HFFc6 (cell line): ENCODE measurements at places on chromosomes 12 and 14. TPM values are rescaled to one million over a fixed set of nuclear protein-coding genes. Genes with fewer than 3 reads are reported as not detected.

DNA sequence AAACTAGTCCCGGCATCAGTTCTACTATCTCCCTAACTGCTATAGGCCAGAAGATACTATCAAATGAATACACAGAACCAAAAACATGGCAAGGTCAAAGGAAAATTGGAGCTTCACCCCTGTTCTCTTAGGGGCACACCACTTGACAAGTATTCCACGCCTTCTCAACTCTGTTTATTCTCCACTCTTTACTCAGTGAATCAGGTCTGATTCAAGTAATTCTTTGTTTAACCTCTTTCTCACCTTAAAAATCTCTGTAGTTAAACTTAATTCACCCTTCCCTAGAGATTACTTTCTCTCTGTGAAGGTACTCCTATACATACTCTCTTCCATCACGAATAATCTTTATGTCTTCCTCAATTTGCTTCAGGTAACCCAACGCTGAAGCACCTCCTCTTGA is 248.9 kb downstream of the MED13L start:
- H3K4me3 ChIP-seq = no peak overlapping the region
- peaks cover 36% of the 10 kb centered on the region for H3K4me1 ChIP-seq
- peaks cover 8% of the 10 kb centered on the region for H3K36me3 ChIP-seq
- no peak for DNase-seq
- H3K27ac ChIP-seq = no peak overlapping the region

Gene NOS1
- total RNA-seq = not detected in 3 replicates

- no peak overlapping the region for H3K4me3 ChIP-seq
- no peak overlapping the region for H3K27ac ChIP-seq
- DNase-seq = no peak
- H3K4me1 ChIP-seq = no peaks in the 10 kb centered on the region
These were observed 10.3 kb downstream of the TWF1 start for GRCh38 chr12:43795716-43796280.

Gene ZDHHC22
- not detected in 3 replicates for total RNA-seq

DNA sequence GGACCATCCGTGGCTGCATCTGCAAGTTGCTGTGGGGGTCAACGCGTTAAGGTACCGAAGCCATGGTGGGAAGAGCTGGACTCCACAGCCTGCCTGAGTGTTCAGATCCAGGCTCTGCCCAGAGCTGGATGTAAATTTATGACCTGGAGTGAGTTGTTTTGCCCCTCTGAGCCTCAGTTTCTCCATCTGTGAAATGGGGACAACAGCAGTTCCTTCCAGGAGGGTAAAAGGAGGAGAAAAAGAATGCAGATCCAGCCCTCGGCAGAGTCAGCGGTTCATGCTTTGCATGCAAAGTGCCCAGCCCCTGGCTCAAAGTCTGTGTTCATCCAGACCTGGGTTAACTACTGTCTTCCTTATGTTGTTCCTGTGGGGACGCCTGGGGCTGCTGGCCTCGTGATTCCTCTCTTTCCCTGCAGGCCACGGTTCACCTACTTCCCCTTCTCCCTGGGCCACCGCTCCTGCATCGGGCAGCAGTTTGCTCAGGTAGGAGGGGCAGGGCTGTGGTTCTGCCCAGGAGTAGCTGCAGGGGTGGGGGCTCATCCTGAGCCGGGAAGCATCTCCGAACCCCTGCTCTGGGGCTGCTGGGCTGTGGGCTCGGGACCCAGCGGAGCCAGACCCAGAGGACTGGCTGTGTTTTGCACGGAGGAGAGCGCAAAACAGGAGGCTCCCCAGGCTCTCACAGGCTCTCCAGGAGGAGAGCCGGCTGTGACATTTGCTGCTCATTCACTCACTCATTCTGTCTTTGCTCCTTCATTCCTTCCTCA is 41.9 kb downstream of the CYP46A1 start:
- no peak overlapping the region for H3K4me3 ChIP-seq
- H3K27me3 ChIP-seq = peaks cover 23% of the 10 kb centered on the region
- no peak for DNase-seq
- no peak overlapping the region for H3K27ac ChIP-seq
- H3K4me1 ChIP-seq = no peaks in the 10 kb centered on the region
- H3K36me3 ChIP-seq = no peaks in the 10 kb centered on the region

Gene RASSF9
- total RNA-seq = 0.06 TPM in 1 of 3 replicates, not detected in the others

Gene ABHD4
- 20.4 to 30.7 TPM (median 25.7 TPM) in 3 replicates for total RNA-seq

GRCh38 chr14:79586989-79587598 is 624.2 kb downstream of the DIO2 start:
- H3K27me3 ChIP-seq = no peaks in the 10 kb centered on the region
- DNase-seq = no peak
- no peak overlapping the region for H3K4me3 ChIP-seq
- peaks cover 33% of the 10 kb centered on the region for H3K4me1 ChIP-seq
- peaks cover 5% of the 10 kb centered on the region for H3K36me3 ChIP-seq

GRCh38 chr14:55298500-55298822 is 27.2 kb downstream of the FBXO34 start:
- peaks cover 19% of the 10 kb centered on the region for H3K4me1 ChIP-seq
- H3K36me3 ChIP-seq = peaks cover 15% of the 10 kb centered on the region
- H3K27me3 ChIP-seq = peaks cover 4% of the 10 kb centered on the region; the same call in 1 of the 2 replicates
- DNase-seq = no peak
- H3K4me3 ChIP-seq = no peak overlapping the region

DNA sequence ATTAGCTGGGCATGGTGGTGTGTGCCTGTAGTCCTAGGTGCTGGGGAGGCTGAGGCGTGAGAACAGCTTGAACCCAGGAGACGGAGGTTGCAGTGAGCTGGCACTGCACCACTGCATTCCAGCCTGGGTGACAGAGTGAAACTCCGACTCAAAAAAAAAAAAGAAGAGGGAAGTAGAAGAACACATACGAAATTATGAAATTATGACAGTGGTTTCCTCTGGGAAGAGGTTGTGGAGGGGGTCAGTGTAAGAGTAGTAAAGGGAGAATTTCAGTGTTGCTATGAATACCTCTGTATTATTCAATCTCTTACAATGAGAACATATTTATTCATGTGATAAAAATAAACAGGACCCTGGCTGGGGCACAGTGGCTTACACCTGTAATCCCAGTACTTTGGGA is 24.7 kb upstream of the CSRNP2 start:
- DNase-seq = no peak
- H3K4me3 ChIP-seq = no peak overlapping the region
- no peaks in the 10 kb centered on the region for H3K27me3 ChIP-seq
- H3K27ac ChIP-seq = no peak overlapping the region
- H3K36me3 ChIP-seq = peaks cover 21% of the 10 kb centered on the region

Gene SMCO2
- total RNA-seq = not detected in 3 replicates

Gene MTERF2
- 2.8 to 6.1 TPM (median 4.8 TPM) in 3 replicates for total RNA-seq

Gene B3GNT4
- 0.17 to 0.21 TPM in 2 of 3 replicates, not detected in the other for total RNA-seq

DNA sequence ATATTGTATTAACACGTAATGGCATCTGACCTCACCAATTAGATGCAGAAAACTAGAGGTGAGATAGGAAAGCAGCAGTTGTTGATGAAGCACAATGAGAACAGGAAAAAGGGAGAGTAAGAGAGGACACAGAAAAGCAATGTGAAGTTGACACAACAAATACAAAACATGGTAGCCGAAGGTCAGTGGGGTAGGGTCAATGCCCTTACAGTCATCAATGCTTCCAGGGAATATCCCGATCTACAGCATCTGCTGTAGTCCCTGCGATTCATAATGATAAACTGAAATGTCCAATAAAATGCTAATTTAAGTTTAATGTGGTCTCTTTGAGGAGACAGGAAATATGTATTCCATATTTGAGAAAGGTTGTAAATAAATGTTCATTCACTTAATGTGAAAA is 2.9 kb upstream of the COL2A1 start:
- H3K27me3 ChIP-seq = peaks cover 72% of the 10 kb centered on the region
- no peak overlapping the region for H3K27ac ChIP-seq
- DNase-seq = no peak
- H3K4me3 ChIP-seq = no peak overlapping the region

DNA sequence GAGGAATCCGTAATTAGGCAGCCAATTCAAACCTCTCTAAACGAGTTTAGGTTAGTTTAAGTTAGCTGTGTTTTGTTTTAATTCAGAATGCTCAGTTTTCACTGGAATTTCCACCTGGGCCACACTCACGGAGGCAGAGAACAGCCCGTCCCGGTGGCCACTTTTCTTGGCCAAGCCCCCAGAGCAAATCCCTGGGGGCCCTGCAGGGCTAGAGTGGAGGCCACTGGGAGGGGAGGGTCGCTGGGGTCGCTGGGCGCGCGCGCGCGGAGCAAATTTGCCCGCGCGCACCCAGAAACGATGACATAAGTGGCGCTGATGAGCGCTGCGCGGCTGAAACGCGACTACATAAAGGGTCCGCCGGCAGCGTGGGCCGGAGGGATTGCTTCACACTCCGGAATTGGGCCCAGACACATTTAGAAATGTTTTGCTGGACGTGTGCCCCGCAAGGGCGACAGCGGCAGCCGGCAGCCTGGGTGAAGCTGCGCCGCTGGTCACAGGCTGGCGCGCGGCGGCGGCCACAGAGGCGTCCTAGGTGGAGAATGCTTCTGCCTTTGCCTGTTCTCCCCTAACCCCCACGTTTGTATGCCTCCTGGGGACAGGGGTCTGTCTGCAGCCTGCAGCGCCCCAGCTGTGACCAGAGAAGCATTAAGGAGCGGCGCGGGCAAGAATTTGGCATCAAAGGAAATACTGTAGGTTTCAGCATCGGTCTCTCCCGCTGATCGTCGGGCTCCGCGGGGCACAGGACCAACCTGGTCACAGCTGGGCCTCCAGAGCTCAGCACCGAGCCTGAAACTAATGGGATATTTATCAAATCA is 37.9 kb upstream of the TBX5 start:
- peaks cover 5% of the 10 kb centered on the region for H3K4me1 ChIP-seq
- H3K27me3 ChIP-seq = peaks cover 72% of the 10 kb centered on the region
- H3K27ac ChIP-seq = no peak overlapping the region
- peaks cover 2% of the 10 kb centered on the region for H3K36me3 ChIP-seq
- H3K4me3 ChIP-seq = no peak overlapping the region
- no peak for DNase-seq
